ENCODE measurements at places on chromosomes 2 and 18.
A peak's percentile ranks its signal among the peaks of the same experiment; 100 is the strongest.

- no peak for DNase-seq
Observed at GRCh38 chr2:138500592-138501424, 762 bp upstream of the SPOPL start.

DNA sequence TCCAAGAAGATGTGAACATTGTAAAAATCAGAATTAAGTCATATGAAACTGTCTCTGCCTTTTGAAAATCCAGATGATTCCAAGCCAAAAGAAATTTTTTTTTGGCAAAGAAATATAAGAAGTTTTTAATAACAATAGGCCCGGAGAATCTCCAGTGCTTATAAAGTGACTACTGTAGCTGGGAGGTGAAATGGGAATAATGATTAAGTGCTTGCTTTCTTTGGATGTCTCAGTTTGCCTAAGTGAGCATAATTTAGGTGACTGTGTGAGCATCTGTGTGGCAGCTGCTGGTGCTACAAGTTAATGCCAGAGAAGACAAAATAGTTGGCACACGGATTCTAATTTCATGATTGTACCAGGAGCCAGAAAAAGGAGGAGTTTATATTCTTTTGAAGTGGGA, 185.0 kb downstream of the LTBP1 start:
- DNase-seq, result no peak

- peak; percentile 9 for DNase-seq
Observed at GRCh38 chr18:42028247-42028832, 73.3 kb downstream of the PIK3C3 start.

DNA sequence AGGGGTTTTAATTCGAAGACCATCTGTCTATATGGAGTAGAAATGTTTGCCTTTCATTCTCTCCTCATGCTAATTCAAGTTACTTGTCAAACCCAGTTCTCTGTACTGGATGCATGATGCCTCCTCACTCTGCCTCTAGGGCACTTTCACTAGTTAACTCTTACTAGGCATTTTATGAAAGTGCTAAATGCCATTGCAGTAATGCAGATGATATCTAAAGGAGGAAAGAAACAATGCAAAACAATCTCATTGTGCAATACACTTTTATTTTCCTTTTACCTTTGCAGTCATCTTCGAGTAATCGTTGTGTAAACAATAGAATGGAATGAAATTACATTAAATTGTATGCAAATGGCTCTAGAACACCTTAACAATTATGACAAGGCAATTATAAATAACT, 293.6 kb downstream of the STK39 start:
- no peak for DNase-seq

GRCh38 chr18:48791636-48792105, 159.1 kb downstream of the SMAD7 start:
- DNase-seq, result no peak

Data from stimulated activated CD8-positive, alpha-beta memory T cell treated with anti-CD3 and anti-CD28 coated beads, Interleukin-4, amount 100 ng/mL, for 1 hour (primary cell).